ENCODE measurements at places on chromosomes 16 and 17.

DNA sequence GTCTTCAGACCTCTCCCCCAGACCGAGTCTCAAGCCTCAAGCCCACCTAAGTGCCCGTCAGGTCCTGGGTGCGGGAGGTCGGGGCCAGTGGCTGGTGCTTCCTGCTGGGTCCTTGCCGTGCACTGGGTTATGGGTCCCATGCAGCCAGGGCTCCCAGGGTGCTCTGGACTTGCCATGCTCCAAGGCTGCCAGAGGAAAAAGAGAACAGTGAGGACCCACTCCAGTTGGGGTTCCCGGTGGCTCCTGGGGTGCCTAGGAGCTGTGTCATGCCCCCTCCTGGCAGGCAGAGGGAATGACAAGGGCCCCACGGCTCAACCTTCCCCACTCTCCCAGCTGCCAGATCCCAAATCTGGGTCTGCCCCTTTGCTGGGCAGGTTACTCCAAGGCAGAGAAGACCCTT lies 3.8 kb downstream of the SNX20 start:
- DNase-seq, result no peak

GRCh38 chr17:3799181-3799945 lies 1.6 kb downstream of the ITGAE start:
- DNase-seq, result no peak

DNA sequence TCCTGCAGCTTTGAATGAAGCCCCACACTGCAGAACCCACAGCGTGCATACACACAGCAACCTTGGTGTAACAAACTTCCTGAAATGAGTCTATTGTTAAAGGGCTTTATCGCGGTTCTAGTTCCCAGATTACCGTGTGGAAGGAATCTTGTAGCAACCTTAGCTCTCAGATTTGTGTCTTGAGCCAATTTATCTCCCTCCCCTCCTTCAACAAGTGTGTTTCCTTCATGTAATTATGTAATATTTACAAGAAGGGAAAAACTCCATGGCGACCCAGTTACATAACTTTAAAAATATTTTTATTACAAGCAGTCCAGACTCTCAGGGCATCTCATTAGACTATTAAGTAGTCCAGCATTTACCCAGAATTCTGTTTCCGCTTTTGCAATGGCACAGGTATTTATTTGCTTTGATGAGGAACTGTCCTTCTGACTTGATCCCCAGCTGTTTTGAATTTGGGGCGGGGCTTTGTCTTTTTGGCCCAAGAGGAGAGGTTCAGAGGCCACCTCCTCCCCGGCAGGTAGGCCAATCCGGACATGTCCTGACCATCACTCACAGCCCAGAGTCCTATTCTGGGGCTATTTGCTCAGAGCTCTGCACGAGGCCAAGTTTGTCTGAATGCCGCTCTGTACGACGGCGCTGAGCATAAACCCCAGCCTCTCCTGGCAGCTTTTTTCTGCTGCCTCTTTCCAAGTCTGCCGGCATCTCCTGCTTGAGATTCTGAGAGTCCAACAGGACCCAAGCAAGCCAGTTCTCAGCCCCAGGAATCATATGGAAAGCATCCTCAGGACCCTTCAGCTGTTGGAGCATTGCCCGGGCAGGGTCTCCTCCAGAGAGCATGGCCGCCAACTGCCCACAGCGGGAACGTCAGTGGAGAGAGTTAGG lies 35.6 kb downstream of the CLEC16A start:
- no peak for DNase-seq

GRCh38 chr17:80829166-80829813 lies 162.4 kb upstream of the CHMP6 start:
- DNase-seq, result no peak

- DNase-seq, result no peak
These were observed 22.8 kb upstream of the KDM6B start for GRCh38 chr17:7811251-7811650.

DNA sequence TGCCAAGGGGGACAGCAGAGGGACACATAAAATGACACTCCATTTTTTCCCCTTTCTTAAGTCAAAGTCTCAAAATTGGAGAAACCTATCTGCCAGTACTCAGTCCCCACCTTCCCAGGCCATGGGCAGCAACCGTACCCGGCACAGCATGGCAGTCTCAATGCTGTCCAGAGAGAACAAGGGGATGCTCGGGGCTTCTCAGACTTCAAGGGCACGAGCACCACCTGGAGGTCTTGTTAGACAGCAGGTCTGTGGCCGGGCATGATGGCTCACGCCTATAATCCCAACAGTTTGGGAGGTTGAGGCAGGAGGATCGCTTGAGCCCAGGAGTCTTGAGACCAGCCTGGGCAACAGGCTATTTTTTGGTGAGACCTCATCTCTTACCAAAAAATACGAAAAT lies 3.2 kb downstream of the DNAH17 start:
- no peak for DNase-seq

DNA sequence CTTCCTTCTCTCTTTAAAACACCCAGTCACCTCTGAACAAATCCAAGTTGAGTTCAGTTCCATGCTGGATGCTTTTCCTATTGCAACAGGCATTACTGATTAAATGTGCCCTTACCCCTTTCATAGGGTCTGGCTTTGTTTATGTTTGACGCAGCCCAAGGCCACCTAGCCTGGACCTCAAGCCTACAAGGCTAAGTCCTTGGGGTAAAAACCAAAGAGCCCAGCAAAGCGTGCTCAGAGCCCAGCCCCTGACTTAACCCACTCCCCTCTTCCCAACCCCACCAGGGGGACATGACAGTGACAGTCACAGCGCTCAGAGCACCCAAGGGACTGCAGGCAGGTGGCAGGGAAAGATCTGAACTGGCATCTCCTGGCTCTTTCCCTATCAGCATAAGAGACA lies 200.6 kb downstream of the XYLT1 start:
- DNase-seq, result no peak

Measured in skeletal muscle cell (primary cell).